ENCODE measurements at places on chromosomes 12 and 14. TPM values are rescaled to one million over a fixed set of nuclear protein-coding genes. Genes with fewer than 3 reads are reported as not detected.

DNA sequence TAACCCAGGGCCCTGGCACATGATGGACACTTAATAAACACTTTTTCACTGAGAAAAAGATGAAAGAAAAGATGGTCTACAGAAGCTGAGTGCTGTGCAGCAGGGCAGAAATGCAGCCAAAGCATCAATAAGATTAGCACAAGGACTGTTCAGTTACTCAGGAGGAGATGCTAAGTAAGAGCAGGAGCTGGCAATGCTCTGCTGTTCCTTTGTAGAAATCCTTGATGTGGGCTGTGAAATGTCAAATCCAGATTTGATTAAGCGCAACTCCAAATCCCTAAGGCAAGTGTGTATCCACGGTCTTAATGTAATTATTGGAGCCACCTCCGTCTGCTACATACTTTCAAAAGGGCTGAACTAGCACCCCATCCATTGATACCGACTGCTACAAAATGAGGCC, 151.8 kb upstream of the BTG1 start:
- no peak for DNase-seq

Gene IL22
- not detected for total RNA-seq

Gene MANSC1
- 0.94 TPM for total RNA-seq

DNA sequence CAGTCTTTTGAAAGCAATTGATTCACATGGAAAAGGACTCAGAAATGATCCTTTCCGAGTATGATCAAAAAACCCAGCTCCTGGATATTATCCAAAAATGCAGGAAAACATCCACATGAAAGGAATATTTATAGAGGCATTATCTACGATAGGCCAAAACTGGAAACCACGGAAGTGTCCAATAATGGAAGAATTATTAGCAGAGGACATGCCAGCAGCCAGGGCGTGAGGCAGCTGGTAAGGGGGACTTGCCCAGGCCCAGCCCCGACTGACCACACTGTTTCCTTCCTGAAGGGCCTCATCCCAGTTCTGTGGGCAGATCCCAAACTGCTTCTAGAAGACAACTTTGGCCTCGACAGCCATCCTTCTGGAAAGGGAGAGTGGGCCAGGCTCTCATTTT, 20.5 kb downstream of the ACTN1 start:
- DNase-seq: no peak

GRCh38 chr12:92547906-92548305, 154.9 kb upstream of the PLEKHG7 start:
- DNase-seq: no peak

DNA sequence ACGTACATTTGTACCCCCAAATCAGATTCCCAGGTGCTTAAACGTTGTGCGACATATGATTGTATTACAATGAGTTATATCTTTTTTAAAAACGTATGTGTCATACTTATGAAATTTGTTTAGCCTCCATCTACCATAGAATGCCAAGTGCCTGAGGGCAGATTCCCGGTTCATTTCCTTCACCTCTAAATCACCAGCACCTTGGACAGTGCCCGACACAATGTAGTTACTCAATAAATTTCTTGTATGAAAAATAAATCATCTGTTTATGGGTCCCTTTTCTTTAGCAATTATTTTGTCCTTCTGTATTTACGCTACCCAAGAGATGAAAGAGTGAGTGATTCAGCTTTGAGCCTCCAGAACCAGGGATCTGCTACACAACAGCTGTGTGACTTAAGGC, 157.4 kb downstream of the TBX5 start:
- no peak for DNase-seq

Gene LRFN5
- 7.5 TPM for total RNA-seq

Gene HPD
- total RNA-seq: 0.80 TPM

Gene CLEC4D
- 0.07 TPM for total RNA-seq

DNA sequence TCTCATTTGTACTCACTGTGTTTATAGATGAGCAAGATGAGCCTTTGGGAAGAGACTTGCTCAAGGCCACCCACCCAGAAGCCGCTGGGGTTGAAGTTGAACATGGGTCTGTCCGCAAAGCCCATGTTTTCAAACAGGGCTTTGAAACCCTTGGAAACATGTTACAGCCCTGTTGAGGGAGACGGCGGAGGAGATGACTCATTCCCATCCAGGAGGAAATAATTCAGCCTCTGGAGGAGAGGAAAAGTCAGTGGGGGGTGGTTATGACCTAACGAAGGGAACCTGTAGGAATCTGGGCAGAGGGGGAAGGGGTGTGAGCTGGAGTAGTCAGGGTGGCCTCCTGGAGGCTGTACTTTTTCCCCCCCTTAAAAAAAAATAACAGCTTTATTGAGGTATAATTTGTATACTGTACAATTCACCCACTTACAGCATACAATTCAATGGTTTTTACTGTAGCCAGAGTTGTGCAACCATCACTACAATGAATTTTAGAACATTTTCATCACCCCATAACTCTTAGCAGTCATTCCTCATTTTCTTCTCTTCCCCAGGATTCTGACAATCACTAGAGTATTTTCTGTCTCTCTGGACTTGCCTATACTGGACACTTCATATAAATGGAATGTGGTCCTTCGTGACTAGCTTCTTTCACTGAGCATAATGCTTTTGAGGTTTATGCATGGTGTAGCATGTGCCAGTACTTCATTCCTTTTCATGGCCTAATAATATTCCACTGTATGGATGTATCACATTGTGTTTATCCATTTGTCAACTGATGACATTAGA, 1.9 kb upstream of the RIN3 start:
- DNase-seq: no peak

Gene KRT82
- not detected for total RNA-seq

GRCh38 chr14:75067212-75067611, 2.2 kb upstream of the ZC2HC1C start:
- no peak for DNase-seq

- no peak for DNase-seq
Measured at GRCh38 chr14:69789118-69789640, 7.9 kb downstream of the SLC10A1 start.

Gene SIX6
- total RNA-seq: 0.07 TPM

Gene DBX2
- total RNA-seq: not detected

Gene PLCZ1
- not detected for total RNA-seq

Gene SDR9C7
- 0.28 TPM for total RNA-seq

Measured in H7 (cell line).